Stimulated activated CD4-positive, alpha-beta T cell treated with anti-CD3 and anti-CD28 coated beads, Interleukin-4, amount 100 ng/mL, for 4 hours (primary cell): ENCODE measurements at places on chromosomes 11 and 22.
A peak's percentile ranks its signal among the peaks of the same experiment; 100 is the strongest.

- DNase-seq: no peak
These were observed 25.1 kb downstream of the ARL14EP start for GRCh38 chr11:30348035-30348434.

- no peak for DNase-seq
These were observed 85.9 kb downstream of the WNT7B start for GRCh38 chr22:45891021-45891421.

DNA sequence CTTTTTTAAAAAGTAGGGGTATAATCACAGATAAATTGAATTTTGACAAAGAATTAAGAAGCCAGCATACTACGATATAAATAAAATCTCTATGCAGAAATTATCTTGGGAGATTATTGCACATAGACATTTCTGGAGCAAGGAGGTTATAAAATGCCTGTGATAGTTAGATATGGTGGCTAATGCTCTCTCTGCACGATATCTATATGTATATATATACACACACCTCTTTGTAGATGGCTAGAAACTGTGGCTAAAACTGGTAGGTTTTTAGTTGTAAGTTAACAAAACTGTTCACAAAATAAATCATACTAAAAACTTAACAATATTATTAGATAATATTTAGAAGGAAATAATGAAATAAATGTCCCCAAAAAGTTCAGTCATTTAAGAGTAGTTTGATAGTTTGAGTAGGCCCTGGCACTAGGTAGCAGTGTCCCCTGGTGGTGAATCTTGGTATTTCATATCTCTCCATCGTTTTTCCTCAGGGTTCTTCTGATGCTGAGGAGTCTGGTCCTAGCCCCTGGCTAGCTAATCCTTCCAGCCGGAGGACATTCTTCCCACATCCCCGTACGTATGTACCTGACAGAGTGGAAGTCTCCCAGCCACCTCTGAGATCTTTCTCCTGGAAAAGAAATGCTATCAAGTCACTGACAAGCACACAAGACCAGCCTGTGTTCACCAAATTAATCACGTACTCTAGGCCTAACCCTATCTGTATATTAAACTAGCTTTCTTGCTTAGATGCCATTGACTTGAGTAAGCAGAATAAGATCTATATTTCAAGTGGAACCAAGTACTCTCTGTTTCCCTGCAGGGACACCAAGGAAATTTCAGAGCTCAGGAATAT, 32.2 kb downstream of the ART5 start:
- no peak for DNase-seq

GRCh38 chr11:1053121-1053901, 16.8 kb upstream of the MUC6 start:
- DNase-seq: no peak

- DNase-seq: no peak
These were observed 13.6 kb upstream of the RAB3IL1 start for GRCh38 chr11:61930933-61931332.

DNA sequence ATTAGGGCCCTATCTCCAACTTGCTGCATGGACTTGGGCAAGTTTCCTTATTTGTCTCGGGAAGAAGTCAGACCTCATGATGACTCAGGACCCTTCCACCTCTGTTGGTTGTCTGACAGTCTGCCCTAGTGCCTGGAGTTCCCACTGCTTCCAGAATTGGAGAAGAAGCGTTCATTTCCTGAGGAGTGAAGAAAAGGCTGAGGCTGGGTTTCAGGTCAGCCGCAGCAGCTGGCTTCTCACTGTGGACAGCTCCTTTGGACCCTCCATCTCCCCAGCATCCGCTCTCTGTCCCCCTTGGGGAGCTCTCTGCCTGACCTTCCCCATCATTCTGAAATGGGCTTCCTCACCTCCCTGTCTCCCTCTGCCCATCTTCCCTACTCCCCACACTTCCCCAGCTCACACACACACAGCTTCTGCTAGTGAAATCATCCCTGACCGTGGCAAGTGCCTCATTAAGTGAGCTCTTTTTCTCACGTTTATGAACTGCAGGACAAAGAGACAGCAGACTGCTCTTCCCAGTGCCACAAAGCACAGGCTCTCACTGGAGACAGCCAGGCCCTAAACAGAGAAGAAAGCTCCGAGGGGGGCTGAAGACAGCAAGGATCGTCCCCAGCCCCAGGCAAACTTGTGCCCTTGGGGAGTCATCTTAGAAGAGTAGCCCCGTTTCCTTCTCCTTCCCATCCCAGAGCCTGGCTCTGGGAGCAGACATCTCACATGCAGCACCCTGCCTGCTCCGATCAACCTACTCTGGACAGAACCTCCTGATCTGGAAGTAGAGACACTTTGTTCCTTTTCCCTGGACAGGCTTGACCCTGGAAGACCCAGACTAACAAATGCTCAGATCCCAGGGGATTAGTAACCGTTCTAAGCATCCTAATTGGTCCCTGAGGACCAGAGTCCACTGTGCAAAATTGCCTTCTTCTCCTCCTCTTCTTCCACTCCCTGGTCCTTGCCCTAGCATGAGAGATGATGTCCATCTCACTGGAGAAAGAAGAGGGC, 157.9 kb downstream of the FEZ1 start:
- no peak for DNase-seq

DNA sequence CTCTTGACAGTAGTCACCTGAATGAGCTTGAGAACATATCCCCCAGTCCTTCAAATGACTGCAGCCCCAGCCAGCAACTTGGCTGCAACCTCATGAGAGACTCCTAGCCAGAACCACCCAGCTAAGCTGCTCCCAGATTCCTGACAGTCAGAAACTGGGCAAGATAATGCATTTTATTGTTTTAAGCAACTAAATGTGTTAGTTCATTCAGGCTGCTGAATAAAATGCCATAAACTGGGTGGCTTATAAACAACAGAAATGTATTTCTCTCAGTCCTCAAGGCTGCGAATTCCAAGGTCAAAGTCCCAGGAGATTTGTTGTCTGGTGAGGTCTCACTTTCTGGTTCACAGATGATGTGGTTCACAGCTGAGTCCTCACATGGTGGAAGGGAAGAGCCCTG, 5.8 kb upstream of the PAMR1 start:
- DNase-seq: no peak

DNA sequence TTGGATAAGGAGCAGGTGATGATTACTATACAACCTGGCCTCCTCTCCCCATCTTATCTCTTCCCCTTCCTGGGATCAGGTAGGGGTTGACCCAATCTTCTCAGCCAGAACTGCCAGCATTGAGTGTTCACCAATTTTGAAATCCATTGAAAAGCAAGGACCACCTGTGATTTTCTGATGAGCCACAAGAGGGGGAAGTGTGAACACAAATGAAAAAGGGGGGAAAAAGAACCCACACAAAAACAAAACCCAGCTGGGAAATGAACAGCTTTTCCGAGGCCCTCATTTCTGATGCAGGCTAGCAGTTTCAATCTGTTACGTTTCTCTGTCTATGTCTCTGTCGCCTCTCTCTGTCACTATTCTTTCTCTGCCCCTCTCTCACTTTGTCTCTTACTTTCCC, 161.9 kb downstream of the INSC start:
- no peak for DNase-seq

DNA sequence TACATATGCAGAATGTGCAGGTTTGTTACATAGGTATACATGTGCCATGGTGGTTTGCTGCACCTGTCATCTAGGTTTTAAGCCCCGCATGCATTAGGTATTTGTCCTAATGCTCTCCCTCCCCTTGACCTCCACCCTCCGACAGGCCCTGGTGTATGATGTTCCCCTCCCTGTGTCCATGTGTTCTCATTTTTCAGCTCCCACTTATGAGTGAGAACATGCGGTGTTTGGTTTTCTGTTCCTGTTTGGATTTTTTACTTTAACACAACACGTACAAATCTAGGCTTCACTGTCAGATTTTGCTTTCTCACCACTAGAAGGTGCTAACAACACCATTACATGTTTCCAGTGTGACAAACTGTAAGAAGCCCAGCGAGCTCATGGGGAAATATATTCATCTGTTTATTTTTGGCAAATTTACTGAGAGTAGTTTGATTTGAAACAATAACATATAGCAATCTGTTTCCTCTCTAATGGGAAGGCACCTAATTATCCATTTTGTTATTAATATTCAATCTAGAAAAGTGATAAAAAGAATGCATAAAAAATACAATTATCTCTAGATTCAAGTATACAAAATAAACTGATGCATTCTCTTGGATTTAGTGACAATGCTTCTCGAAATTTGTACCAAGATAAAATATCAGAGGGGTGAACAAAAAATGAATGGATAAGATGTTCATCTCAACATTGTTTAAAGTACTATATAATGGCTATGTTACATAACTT, 23.2 kb upstream of the BIRC3 start:
- no peak for DNase-seq

DNA sequence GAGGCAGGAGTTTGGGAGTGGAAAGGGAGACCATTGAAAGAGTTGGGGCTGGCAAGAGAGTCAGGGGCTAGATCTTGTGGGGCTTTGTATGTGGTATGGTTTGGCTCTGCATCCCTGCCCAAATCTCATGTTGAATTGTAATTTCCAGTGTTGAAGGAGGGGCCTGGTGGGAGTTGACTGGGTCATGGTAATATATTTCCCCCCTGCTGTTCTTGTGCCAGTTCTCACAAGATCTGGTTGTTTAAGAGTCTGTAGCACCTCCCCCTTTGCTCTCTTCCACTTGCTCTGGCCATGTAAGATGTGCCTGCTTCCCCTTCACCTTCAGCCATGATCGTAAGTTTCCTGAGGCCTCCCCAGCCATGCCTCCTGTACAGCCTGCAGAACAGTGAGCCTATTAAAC, 10.1 kb upstream of the RAB3IL1 start:
- no peak for DNase-seq

DNA sequence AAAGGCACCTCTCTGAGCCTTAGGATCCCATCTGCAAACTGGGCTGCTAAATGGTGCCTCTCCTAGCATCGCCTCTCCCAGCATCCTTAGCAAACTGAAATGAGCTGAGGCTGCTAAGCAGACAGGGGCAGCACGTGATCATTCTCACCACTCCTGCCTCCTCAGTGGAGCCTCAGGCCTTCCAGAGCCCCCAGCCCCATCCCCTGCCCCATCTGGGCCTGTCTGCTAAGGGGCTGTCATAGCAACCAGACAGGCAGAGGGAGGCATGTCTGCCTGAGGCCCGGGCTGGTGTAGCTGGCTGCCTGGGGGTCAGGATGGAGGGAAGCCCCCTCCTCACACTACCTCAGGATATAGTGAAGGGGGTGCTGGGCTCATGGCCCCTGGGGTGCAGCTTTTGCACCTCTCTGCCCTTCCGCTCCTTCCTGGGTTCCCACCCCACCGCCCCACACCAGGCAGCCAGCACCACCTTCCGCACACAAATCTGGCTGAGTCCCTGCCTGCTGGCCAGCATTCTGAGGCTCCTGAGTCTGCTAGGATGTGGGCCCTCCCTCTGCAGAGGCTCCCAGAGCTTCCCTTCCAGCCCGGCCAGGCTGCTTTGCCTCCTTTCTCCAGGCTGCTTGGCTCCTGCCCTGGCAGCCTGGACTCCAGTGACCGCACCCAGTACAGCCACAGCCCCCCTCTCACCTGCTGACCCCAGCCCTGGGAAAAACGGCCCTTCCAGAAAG, 47.5 kb upstream of the TTLL12 start:
- DNase-seq: no peak

DNA sequence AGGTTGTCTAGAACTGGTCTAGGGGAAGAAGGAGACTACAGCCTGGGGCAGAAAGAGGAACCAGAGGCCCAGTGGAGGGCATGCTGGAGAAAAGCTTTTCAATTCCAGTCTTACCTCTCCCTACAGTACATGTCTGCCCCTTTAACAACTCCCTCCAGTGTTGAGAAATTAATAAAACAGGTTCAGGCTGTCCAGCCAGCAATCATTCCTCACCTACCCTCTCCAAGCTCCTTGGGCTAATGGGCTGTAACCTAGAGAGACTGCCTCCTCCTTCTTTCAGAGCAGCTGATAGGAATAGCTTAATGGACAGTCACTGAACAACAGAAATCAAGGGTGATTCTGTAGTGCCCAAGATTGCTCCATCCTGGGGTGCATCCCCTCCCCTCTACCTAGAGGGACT, 8.8 kb downstream of the SLC35F2 start:
- no peak for DNase-seq

- DNase-seq: no peak
These were observed 27.2 kb downstream of the ABTB2 start for GRCh38 chr11:34330653-34331052.

- DNase-seq: peak; percentile 58
These were observed 25.6 kb downstream of the YWHAH start for GRCh38 chr22:31969789-31970489.

DNA sequence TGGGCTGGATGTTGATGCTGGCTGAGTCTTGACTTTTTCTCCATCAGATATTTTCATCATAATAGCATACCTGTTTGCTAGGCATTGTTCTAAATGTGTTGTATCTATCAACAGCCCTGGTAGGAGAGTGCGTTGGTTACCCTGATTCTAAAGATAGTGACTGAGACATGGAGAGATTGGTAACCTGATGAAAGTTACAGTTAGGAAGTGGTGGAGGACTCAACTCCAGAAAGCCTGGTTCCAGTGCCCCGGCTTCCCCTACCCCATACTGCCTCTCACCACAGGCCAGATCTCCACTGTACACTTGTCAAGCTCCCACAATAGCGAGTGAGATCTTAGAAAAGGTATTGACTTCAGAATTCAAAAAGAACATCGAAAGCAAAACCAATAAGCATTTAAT, 22.8 kb upstream of the RELT start:
- no peak for DNase-seq

- no peak for DNase-seq
These were observed 68.1 kb upstream of the SLC22A12 start for GRCh38 chr11:64522843-64523380.

GRCh38 chr11:19574916-19575315, 137.7 kb upstream of the NAV2 start:
- DNase-seq: no peak

DNA sequence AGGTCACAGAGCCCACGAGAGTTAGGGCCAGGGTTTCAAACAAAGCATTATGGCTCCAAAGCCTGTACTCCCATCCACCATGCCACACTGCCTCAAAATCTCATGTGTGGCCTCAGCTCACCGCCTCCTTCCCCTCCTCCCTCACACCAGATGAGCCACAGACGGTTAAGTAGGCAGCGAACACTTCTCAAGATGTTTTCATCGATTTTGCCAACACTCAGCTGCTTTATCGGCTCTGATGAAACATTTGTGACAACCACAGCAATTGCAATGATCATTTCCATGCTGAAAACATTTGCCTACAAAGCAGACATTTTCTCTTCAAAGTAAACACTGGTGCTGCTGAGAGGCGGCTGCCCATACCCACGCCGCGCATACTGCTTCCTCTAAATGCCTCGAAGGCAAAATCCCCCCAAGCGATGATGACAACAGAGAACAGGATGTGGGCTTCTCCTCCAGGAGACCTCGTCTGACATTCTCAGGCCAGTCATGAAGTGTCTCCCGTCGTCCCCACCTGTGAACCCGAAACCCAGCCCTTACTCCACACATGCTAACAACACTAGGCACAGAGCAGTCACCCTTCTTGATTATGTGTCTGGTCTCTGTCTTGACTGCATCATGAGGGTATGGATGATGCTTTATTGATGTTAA, 599.2 kb downstream of the SOX6 start:
- no peak for DNase-seq

GRCh38 chr11:88103337-88104206, 71.7 kb downstream of the RAB38 start:
- DNase-seq: no peak

- DNase-seq: no peak
These were observed 278.9 kb upstream of the NARS2 start for GRCh38 chr11:78853521-78853920.

GRCh38 chr11:10538924-10539323, 2.1 kb downstream of the RNF141 start:
- no peak for DNase-seq

GRCh38 chr11:10935015-10935559, 77.2 kb upstream of the ZBED5 start:
- DNase-seq: no peak
